ENCODE measurements at places on chromosomes 7 and 10. TPM values are rescaled to one million over a fixed set of nuclear protein-coding genes. Genes with fewer than 3 reads are reported as not detected.

Gene JCAD
- 22.4 TPM for total RNA-seq

- no peak overlapping the region for H3K4me3 ChIP-seq
- no peaks in the 10 kb centered on the region for H3K4me1 ChIP-seq
- H3K27me3 ChIP-seq, result no peaks in the 10 kb centered on the region
- no peak overlapping the region for H3K27ac ChIP-seq
These were observed 245.2 kb downstream of the ABCA13 start for GRCh38 chr7:48416327-48416908.

GRCh38 chr10:49458869-49459268, 63.0 kb upstream of the DRGX start:
- H3K27me3 ChIP-seq, result no peaks in the 10 kb centered on the region
- H3K36me3 ChIP-seq, result peaks cover 13% of the 10 kb centered on the region
- H3K4me3 ChIP-seq, result no peak overlapping the region
- no peaks in the 10 kb centered on the region for H3K4me1 ChIP-seq

DNA sequence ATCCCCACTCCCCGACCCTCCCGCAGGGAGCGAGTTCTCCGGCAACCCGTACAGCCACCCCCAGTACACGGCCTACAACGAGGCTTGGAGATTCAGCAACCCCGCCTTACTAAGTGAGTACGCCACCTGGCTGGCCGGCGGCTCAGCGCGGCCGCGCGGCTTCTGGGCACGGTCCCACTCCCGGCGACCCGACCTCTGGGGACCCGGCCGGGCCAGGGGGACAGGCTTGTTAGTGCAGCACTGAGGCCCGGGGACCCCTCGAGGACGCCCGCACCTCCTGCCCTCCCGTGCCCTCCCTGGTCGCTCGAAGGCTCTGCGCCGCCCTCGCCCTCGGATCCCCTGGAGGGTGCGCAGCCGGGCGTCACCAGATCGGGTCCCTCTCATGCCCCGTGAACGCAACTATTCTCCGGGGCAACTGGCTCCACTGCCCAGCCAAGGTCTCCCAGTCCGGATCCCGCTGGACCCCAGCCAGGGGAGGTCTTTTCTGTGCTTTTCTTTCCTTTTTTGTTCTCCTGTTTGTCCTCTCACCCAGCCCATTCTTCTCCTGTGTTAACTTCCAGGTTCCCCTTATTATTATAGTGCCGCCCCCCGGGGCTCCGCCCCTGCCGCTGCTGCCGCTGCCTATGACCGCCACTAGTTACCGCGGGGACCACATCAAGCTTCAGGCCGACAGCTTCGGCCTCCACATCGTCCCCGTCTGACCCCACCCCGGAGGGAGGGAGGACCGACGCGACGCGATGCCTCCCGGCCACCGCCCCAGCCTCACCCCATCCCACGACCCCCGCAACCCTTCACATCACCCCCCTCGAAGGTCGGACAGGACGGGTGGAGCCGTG, 81.8 kb downstream of the PAX2 start:
- H3K27ac ChIP-seq, result peak overlapping the region; percentile 17
- peaks cover 3% of the 10 kb centered on the region for H3K27me3 ChIP-seq
- H3K4me3 ChIP-seq, result peak overlapping the region; percentile 16
- DNase-seq, result peak; percentile 59

- H3K4me1 ChIP-seq, result peaks cover 5% of the 10 kb centered on the region
- DNase-seq, result peak; percentile 18
These were observed 20.3 kb upstream of the IGF2BP3 start for GRCh38 chr7:23490357-23491135.

DNA sequence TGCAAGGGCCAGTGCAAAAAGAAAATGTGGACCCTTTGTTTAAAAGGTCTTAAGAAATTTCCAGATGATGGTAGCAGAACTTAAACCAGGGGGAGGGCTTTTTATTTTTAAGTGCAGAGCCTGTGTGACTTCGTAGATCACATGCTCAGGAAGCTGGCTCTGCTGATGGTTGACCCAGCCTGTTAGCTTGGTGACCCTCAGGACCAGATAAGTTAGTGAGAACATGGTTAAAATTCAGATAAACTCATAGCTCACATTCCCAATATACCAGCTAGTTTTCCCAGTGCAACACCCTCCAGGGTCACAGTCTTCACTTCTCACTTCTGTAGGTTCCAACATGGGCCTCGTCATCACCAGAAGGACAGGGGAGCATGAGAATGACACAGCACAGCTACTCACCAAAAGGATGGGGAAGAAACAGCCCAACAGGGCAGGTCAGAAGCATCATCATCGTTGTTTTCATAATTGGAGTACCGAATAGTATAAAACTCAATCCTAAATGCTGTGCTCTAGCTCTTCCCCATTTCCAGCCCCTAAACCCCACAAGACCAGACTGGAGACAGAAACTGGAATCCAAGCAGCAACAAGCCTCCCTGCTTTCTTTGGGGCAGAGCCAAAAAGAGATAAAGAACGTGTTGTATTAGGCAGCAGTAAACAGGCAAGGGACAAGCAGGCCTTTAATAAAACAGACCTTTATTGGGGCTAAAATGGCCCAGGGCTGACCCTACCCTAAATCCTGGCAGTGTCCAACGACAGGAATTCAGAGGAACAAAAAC, 102.2 kb upstream of the ANKRD1 start:
- H3K36me3 ChIP-seq, result no peaks in the 10 kb centered on the region
- DNase-seq, result no peak
- H3K27me3 ChIP-seq, result no peaks in the 10 kb centered on the region
- no peaks in the 10 kb centered on the region for H3K4me1 ChIP-seq
- no peak overlapping the region for H3K4me3 ChIP-seq

DNA sequence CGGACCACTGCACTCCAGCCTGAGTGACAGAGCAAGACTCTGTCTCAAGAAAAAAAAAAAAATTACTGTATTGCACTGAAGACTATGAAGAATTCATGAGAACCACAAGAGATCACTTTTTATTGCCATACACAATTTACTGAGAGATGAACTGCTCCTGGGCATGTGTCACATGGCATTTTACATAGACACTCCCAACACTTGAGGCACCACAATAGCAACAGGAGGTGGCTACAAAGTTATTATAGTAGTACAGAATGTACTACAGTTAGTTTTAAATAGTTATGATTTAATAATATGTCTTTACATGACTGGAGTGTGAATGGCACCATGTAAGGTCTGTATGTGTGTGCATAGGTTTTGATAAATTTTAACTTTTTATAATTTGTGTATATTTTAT, 70.6 kb downstream of the KMT2E start:
- no peak overlapping the region for H3K27ac ChIP-seq
- H3K27me3 ChIP-seq, result no peaks in the 10 kb centered on the region
- no peak for DNase-seq
- no peak overlapping the region for H3K4me3 ChIP-seq

GRCh38 chr7:87628780-87629569, 777 bp downstream of the RUNDC3B start:
- H3K4me1 ChIP-seq, result peaks cover 16% of the 10 kb centered on the region
- peak; percentile 30 for DNase-seq
- H3K27ac ChIP-seq, result no peak overlapping the region
- H3K27me3 ChIP-seq, result no peaks in the 10 kb centered on the region

- H3K4me1 ChIP-seq, result no peaks in the 10 kb centered on the region
- no peak overlapping the region for H3K4me3 ChIP-seq
- no peak for DNase-seq
- no peaks in the 10 kb centered on the region for H3K36me3 ChIP-seq
These were observed 199.6 kb upstream of the CELF2 start for GRCh38 chr10:10818082-10818481.

Gene ITGB8
- total RNA-seq, result 22.1 TPM

DNA sequence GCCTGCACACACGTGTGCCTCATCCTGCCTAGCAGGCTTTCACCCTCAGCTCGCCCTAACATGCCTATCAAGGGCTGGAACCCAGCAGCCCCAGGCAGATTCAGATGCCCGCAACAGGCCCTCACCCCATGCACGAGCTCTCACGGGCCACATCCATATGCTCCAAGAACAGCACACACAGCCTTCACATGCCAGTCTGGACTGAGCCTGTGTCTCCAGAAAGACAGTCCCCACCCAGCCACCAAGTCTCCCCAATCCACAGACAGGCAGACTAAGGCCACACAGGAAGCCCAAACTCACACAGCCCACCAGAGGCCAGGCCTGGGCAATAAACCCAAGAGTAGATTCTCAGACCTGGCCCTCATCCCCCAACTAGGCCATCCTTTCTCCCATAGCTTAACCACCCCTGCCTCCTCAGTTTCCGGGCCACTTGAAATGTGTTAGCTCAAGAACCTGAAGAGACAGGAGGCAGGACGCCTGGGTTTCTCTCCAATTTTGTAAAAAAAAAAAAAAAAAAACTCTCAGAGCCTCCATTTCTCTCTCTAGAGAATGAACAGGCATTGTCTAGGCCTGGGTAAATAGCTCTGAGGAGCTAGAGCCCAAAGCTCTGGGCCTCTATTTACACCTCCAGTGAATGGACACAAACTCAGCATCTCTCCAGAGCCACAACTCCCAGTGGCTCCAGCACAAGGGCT, 6.8 kb downstream of the LDB1 start:
- peaks cover 54% of the 10 kb centered on the region for H3K4me1 ChIP-seq
- H3K27ac ChIP-seq, result no peak overlapping the region
- H3K36me3 ChIP-seq, result peaks cover 24% of the 10 kb centered on the region
- no peak overlapping the region for H3K4me3 ChIP-seq
- no peak for DNase-seq

DNA sequence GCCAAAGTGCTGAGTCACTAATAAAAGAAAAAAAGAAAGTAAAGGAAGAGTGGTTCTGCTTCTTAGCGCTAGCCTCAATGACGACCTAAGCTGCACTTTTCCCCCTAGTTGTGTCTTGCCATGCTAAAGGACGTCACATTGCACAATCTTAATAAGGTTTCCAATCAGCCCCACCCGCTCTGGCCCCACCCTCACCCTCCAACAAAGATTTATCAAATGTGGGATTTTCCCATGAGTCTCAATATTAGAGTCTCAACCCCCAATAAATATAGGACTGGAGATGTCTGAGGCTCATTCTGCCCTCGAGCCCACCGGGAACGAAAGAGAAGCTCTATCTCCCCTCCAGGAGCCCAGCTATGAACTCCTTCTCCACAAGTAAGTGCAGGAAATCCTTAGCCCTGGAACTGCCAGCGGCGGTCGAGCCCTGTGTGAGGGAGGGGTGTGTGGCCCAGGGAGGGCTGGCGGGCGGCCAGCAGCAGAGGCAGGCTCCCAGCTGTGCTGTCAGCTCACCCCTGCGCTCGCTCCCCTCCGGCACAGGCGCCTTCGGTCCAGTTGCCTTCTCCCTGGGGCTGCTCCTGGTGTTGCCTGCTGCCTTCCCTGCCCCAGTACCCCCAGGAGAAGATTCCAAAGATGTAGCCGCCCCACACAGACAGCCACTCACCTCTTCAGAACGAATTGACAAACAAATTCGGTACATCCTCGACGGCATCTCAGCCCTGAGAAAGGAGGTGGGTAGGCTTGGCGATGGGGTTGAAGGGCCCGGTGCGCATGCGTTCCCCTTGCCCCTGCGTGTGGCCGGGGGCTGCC, at the start of gene IL6:
TSS of gene IL6 (plus strand) at position 294 of the 807 bp plus-strand sequence. CDS start at position 357, 63 bp downstream.
- H3K36me3 ChIP-seq, result no peaks in the 10 kb centered on the region
- peaks cover 30% of the 10 kb centered on the region for H3K4me1 ChIP-seq
- H3K27ac ChIP-seq, result no peak within 1 kb of the TSS
- peak; percentile 72 for DNase-seq

DNA sequence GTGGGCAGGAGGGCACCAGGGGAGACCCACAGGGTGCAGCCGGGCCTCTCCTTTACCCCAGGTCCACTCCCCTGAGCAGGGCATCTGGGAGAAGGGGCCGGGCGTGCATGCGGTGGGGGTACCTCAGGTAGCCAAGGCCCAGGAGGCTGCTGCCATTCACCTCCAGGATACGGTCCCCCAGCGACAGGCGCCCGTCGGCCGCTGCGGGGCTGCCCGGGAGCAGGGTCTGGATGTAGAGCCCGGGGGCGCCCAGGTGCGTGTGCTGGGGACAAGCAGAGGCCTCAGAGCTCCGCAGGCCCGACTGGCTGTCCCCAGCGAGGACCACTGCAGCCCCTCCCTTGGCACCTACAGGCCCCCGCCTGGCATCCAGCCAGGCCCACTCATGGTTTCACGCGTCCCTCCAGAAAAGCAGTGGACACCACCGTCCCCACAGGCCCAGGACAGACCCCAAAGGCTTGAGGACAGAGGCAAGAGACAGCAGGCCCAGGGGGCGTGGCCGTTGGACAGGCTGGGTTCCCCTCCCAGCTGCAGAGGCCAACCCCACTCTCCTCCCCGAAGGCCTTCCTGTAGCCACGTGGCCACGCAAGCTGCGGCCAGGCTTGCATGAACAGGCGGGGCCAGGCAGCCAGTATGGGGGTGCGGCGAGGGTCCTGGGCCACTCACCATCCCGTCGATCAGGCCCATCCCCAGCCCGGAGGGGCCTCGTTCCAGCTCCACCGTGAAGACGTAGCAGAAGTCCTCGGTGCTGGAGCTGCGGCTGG, 24.3 kb downstream of the AP5Z1 start:
- H3K36me3 ChIP-seq, result no peaks in the 10 kb centered on the region
- H3K27ac ChIP-seq, result no peak overlapping the region
- H3K4me1 ChIP-seq, result no peaks in the 10 kb centered on the region
- no peaks in the 10 kb centered on the region for H3K27me3 ChIP-seq
- no peak overlapping the region for H3K4me3 ChIP-seq
- no peak for DNase-seq

Gene PAX2
- under 0.01 TPM for total RNA-seq

Gene GPR15LG
- not detected for total RNA-seq

GRCh38 chr7:125020801-125021200, 91.2 kb upstream of the POT1 start:
- H3K27me3 ChIP-seq, result no peaks in the 10 kb centered on the region
- H3K4me1 ChIP-seq, result no peaks in the 10 kb centered on the region
- no peak overlapping the region for H3K4me3 ChIP-seq
- no peak for DNase-seq
- no peaks in the 10 kb centered on the region for H3K36me3 ChIP-seq

DNA sequence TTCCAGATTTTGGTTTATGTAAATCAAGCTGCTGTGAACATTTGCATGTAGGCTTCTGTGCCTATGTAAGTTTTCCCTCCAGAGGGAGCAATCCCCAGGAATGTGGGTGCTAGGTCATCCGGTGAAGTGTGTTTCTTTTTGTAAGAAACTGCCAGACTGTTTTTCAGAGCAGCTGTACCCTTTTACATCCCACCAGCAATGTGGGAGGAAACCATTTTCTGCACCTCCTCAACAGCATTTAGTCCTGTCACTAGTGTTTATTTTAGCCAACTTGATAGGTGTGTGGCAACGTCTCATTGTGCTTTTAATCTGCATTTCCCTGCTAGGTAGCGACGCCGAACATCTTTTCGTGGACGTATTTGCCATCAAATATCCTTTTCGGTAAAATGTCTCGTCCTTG, 395.7 kb upstream of the FOXK1 start:
- H3K27me3 ChIP-seq, result no peaks in the 10 kb centered on the region
- DNase-seq, result no peak
- H3K36me3 ChIP-seq, result no peaks in the 10 kb centered on the region

DNA sequence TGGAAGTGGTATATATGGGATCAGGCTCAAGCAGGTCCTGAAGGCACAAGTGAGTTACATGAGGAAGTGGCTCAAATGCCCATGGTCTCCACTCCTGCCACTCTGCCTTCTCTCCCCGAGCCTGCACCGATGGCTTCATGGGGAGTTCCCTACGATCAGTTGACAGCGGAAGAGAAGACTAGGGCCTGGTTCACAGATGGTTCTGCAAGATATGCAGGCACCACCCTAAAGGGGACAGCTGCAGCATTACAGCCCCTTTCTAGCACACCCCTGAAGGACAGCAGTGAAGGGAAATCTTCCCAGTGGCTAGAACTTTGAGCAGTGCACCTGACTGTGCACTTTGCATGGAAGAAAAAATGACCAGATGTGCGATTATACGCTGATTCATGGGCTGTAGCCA, 95.3 kb downstream of the HOXA1 start:
- no peaks in the 10 kb centered on the region for H3K27me3 ChIP-seq
- DNase-seq, result no peak
- no peaks in the 10 kb centered on the region for H3K36me3 ChIP-seq
- no peaks in the 10 kb centered on the region for H3K4me1 ChIP-seq
- no peak overlapping the region for H3K4me3 ChIP-seq

GRCh38 chr10:24556750-24557742, 166.6 kb downstream of the ARHGAP21 start:
- no peak overlapping the region for H3K27ac ChIP-seq
- H3K27me3 ChIP-seq, result no peaks in the 10 kb centered on the region
- peak; percentile 28 for DNase-seq
- H3K4me1 ChIP-seq, result peaks cover 3% of the 10 kb centered on the region
- no peak overlapping the region for H3K4me3 ChIP-seq
